ENCODE measurements at places on chromosomes 4 and X.

GRCh38 chr4:105572296-105572695, 19.9 kb downstream of the ARHGEF38 start:
- DNase-seq, result no peak

DNA sequence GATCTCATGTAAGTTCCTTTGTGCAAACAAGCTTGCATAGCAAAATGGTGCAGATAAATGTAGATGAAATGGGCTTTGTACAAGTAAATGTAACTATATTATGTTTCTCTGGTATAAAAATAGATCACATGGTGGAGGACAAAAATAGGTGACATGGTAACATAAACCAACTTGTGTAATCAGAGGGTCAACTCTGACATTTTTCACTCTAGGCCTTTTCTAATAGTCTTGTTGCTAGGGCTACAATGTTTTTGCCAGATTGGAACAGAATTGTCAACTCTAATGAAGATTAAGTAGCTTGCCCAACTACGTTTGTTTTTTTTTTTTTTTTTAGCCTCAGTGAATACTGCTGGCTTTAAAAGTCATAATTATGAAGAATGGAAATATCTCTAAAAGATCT, 11.5 kb downstream of the MAD2L1 start:
- no peak for DNase-seq

- DNase-seq, result no peak
These were observed 91.1 kb downstream of the LDB2 start for GRCh38 chr4:16807355-16807754.

DNA sequence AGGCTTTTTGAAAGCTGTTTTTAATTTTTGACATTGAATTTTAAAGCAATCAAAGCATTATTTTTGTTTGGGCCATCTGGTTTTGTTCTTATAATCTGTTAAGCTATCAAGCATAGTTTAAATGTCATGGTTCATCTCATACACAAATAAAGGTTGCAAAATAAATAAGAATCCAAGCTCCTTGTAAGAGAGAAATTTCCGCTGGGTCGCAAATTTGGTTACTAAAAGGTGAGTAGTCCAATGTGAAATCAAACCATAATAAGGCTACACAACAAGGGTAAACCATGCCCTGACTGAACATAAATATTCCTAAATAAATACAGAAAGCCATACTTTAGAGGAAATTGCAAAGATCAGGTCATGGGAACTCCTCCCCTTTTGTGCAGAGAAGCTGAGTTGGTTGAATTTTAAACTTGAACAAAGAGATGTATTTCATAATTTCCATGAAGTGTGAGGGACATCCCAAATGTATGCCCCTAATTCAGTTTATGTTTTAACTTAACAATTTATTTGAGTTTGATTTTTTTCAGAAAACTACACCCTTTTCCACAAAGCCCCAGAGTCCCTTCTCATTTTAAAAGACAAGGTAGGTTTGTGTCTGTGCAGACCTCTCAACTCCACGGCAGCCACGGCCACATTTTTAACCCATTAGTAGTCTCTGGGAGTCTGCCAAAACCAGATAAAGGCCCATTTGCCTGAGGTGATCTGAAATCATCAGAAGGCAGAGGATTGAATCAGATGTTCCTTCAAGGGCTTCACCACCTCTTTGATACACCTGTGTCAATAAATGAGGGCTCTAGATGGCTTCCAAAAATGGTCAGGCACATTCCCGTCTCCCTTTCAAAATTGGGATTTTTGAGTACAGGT, 85.2 kb downstream of the PLAC1 start:
- DNase-seq, result no peak

DNA sequence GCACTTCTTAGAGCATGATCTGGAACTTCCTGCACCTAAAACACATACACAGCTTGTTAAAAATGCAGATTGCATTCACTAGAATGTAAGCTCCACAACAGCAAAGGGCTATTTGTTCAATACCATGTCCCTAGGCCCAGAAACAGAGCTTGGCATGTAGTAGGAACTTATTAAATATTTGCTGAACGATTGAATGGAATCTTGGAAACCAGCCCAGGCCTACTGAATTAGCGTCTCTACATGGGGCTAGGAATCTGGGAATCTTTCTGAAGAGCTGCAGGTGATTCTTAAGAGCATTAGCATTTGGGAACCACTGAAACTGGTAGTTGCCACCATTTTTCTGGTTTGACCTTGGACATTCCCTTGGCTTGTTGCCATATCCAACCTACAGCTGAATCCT, 234.1 kb downstream of the STIM2 start:
- peak; percentile 32 for DNase-seq

- DNase-seq, result no peak
These were observed 1.1 kb downstream of the ZNF141 start for GRCh38 chr4:338759-339097.

DNA sequence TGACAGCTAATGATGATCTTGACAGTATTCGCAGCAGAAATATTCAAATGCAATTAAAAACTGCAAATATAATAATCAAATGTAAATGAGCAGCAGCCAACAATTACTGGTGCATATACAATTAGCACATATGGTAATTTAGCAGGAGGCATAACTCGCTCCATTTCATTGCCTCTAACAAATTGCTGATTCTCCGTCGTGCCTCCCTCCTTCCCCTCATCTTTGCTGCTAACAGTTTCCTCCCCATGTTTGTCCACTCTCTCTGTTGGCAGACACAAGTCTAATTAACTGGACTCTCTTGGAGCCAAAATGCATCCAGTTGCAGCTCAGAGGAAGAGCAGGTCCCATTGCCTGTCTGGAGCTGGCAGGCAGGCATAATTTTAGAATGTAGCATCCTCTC, 210.6 kb downstream of the STK32B start:
- no peak for DNase-seq
